Activated naive CD4-positive, alpha-beta T cell (primary cell): ENCODE measurements at places on chromosomes 12 and 14.

- no peak for DNase-seq
Observed at GRCh38 chr12:126430921-126431320, 1365.7 kb downstream of the AACS start.

GRCh38 chr14:91261986-91262549 lies 17.6 kb upstream of the GPR68 start:
- DNase-seq = no peak

DNA sequence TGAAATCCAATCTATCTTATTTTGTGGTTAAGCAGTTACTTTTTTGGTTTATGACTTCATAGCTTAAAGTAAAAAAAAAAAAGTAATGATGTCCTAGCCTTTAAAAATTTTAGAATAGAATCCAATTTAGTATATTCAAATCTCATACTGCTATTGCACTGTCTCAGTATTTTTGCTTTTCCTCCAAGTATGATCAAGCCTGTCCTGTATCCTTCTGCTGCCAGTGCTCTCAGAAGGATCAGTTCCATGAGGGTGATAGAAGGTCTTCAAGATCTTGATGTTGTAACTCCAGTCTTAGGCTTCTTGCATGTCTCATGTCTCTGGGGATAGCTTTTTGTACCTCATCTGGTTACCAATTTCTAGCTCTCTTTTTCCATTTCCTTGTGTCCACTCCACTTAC lies 324.2 kb upstream of the FAR2 start:
- no peak for DNase-seq

DNA sequence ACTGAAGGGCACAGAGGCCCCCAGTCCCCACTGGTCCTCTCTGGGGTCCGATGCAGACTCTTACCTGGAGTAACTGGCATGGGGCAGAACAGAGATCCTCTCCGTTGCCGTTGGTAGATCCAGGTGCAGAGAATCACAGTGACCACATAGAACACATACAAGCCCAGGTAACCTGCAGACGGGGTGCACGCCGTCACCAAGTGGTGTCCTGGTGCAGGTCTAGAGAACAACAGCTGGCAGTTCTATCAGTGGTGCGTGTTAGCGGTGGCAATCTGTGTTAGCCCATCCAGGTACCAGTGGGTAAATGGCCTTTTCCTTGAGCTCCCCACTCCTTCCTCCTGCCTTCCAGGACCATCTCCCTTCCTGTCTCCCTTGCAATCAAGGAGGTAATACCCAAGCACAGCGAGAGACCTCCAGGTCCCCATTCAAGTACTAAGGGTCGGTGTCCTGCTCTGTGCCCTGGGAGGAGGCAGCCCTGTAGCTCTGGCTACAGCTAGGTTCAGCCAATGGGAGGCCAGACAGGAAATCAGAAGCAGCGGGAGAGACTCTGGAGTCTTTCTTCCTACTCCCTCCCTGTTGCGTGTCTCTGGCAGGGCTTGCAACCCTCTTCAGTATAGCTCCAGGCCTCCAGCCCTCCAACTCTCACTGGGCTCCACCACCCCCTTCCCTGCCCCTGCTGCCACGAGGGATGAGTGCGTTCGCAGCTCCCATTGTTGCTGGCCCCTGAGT lies 15.8 kb downstream of the SLC8B1 start:
- no peak for DNase-seq

GRCh38 chr12:94839347-94839746 lies 164.2 kb downstream of the NDUFA12 start:
- DNase-seq = no peak

GRCh38 chr14:64736271-64737169 lies 32.3 kb downstream of the PLEKHG3 start:
- no peak for DNase-seq

DNA sequence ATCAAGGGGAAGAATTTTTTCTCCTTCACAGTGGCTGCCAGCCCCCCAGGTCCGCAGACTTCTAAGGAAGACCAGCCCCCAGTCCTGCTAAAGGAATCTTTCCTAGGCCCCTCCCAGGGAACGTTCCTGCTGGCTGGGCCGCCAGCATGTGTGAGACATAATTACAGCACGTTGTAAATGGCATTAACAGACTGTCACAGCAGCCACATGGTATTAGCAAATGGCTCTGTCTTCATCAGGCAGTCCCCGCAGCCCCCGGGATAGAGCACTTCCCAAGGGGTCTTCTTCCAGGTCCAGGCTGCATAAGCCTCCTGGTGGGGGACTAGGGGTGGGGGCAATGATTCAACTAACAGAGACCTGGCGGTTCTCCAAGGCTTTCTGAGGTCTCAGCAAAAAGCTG lies 34.9 kb upstream of the FAM222A start:
- no peak for DNase-seq

- no peak for DNase-seq
Observed at GRCh38 chr14:61355892-61356325, 34.5 kb downstream of the PRKCH start.

GRCh38 chr12:109469517-109469916 lies 7.6 kb downstream of the KCTD10 start:
- no peak for DNase-seq

DNA sequence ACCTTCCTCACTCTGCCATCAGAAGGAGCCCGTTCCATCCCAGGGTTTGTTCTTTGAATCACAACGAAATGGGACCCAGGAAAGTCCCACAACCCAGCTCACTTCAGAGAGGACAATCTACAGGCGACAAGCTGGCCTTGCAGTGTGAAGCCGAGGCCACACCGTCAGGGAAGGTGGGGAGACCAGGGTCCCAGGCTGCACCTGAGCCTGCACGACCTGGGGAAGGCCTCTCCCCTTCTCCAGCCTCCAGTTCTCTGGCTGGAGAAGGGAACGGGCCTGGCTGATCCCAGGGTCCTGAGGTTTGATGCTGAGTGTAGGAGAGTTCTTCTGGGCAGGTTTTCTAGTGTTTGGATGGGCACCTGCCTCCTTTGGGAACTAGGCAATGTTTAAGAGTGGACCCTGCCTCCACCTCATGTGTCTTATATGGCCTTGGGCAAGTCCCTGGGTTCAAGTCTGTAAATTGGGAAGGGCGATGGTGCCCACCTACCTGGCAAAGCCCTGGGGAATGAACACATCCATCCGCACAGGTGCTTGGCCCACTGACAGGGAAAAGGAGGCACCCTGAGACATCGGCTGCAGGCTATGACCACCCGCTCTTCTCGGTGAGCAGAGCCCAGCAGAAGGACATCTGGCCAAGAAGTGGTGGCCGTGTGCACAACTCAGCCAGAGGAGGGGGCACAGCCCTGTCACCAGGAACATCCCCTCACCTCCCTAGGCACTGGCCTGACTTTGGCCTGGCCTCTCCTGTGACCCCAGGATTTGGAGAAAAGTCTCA lies 77.9 kb upstream of the BCL11B start:
- DNase-seq = no peak

DNA sequence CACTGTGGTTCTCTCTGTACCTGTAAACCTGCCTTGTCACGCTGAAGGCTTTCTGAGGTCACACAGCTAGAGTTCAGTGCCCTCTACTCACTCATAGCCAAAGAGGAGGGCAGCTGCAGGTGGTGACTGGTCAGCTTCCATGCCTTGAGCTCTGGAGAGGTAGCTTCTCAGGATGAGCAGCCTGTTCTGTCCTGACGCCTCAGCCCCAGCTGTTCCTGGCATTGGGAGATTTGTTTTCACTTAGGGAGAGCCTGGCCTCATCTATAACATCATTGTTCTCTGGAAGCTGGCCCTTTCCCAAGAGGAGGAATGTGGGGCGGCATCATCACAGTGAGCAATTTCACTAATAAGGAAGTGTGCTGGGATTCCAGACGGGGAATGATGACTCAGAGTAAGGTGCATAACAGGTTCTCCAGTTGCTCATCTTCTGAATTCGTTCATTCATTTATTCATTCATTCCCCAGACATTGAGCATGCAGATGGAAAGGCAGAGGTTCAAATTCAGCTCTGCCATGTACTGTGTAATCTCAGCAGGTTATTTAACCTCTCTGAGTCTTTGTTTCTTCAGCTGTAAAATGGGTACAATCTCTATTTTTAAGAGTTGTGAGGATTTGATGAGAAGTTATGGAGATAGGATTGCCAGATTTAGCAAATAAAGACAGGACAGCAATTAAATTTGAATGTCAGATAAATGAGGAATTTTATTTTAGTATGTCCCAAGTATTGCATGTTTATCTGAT lies 255.8 kb upstream of the CRY1 start:
- no peak for DNase-seq

DNA sequence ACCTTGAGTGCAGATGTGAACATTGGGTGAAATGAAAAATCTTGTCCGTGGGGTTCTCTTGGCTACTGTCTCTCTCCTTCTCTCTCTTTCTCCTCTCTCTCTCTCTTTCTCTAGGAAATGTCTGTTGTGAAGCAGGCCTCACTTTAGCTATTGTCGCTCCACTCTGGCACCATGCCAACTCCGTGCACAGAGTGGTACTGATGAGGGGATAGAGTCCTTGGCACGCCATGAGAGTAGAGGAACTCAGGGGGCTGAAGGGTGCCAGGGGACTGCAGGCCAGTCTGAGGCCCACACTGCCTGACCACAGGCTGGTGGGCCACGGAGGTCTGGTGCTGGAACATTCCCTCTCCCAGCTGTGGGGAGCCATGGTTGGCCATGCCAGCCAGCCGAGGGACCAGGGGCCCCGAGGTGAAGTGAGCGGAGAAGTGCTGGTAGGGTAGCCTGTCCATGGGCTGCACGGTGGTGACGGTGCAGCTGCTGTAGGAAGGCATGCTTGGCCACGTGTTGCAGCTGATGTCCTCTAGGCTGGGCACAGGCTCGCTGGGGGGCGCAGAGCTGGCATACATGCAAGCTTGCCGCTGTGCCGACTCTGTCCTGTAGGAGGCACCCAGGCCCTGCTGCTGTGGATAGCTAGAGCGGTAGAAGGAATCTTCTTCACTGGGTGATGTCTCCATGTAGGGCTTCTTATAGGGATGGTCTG lies 50.4 kb downstream of the TBX5 start:
- no peak for DNase-seq

GRCh38 chr12:119692997-119693396 lies 25.1 kb downstream of the PRKAB1 start:
- no peak for DNase-seq

DNA sequence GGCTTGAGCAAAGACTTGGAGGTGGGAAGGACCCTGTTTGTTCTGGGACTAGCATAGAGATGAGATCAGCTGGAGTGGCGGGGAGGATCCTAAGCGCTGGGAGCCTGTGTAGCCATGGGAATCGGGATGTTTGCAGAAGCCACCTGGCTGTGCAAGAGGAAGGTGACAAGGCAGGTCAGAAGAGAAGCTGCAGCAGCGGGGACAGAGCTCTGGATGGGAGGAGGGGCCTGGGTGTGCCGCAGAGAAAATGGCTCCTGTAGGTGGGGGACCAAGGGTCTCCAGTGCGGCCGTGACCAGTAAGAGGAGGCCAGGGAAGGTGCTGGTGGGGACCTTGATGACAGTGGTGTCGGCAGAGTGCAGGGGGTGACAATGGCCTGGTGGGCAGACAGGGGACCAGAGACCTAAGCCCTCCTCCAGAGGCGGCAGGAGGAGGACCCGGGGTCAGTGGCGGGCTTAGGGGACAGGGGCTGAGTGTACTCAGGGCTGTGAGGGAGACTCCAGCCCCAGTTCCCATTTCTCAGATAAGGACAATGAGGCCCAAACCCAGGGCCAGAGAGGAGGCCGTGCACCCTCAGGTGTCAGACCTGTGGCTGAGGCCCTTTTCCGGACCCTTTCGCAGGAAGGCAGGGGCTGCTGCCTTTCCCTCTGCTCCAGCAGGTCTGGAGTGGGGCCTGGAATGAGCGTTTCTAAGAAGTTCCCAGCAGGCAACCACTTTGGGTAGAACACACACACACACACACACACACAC lies 206.6 kb upstream of the RTL1 start:
- DNase-seq = no peak

- no peak for DNase-seq
Observed at GRCh38 chr12:68633614-68634558, 23.2 kb downstream of the RAP1B start.

GRCh38 chr12:117236456-117237001 lies 46.3 kb upstream of the FBXO21 start:
- peak; percentile 74 for DNase-seq

DNA sequence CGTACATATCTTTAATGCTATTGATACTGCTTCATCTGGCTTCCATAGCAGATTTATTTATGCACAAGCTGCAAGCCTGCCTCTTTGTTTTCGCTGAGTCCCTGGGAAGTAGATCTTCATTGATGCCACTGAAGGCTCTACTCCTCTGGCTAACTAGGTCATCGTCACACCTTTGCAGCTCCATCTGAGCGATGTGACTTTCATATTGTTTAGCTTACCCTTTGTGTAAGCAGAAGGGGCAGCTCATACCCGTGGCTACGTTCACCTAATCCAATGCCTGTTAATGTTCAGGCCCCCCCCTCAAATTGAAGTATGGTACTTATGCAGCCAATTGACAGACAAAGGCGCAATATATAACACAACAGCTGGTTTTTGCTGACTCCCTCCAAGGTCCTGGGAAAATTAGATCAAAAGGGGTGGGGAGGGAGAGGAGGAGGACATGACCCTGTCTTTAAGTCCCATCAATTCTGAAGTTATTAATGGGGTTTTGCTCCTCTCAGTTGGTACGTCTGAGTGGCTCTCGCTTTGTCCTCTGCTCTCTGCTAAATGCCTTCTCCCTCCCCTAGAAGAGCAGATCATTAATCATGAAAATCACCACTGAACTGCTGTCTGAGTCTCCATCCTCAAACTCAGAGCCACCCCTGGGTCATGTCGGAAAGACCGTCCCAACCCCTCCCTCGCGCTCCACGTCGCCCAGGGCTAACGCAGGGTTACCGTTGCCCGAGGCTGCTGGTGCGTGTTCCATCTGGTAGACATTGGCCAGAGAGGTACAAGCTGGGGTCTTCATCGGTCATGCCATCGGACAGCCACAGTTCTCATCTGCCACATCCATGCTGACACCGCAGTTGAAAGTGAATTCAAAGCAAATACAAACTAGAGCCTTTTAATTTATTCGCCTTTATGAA lies 128.8 kb downstream of the ADGRD1 start:
- DNase-seq = no peak

DNA sequence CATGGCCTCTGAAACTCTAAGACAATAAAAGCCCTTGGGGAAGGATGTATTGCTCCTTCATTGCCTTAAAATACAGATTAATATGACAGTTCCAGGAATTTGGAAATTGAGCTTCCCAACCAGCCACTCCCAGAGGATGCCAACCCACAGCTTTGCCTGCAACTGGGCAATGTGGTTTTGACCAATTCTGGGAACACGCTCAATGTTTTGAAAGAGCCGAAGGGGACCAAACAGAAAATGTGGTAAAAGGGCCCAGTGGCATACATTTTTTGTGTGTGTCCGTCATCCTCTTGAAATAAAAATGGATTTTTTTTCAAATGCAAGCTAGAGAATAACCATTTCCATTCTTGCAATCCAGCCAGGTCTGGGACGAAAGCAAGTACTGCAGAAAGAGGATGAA lies 88.3 kb upstream of the PLEKHG7 start:
- DNase-seq = no peak

- DNase-seq = no peak
Observed at GRCh38 chr14:79057333-79057732, 887.2 kb downstream of the NRXN3 start.
